ENCODE measurements at places on chromosomes 3 and 15. TPM values are rescaled to one million over a fixed set of nuclear protein-coding genes. Genes with fewer than 3 reads are reported as not detected.

The LCTL gene
- 6.4 TPM for total RNA-seq

- no peak for DNase-seq
These were observed 297.2 kb upstream of the C2CD4B start for GRCh38 chr15:62462268-62462667.

DNA sequence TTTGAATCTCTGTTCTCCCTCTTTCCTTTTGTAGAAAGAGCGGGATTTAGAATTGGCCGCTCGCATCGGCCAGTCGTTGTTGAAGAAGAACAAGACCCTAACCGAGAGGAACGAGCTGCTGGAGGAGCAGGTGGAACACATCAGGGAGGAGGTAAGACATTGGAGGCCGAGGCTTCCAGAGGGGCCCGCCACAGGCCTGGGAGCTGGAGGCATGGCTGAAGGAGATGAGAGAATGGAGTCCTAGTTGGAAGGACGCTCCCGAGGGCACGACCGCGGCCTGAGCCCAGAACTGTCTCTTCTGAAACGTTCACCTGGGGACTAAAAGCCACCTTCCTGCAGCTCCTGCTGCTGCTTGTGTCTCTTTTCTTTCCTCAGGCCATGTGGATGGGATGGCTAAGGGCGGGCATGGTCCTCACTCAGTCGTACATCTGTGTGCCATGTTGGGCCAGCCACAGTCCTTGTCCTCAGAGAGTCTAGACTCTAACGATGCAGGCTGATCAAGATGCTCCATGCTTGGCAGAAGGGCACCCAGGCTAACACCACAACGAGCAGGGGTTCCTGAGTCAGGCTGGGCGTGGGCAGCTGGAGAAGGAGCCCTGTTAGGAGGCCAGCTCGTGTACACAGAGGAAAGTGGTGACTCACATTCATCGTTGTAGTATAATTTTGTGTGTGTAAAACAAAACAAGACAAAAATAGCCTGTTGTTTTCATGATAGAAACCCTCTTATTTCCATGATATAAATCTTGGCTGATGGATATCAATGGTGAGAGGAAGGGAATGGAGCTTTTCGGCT, 81.1 kb downstream of the CCK start:
- DNase-seq, result no peak

The ALDH1A3 gene
- total RNA-seq, result 5.7 TPM

GRCh38 chr15:90989040-90989768, 5.1 kb downstream of the PRC1 start:
- DNase-seq, result no peak

DNA sequence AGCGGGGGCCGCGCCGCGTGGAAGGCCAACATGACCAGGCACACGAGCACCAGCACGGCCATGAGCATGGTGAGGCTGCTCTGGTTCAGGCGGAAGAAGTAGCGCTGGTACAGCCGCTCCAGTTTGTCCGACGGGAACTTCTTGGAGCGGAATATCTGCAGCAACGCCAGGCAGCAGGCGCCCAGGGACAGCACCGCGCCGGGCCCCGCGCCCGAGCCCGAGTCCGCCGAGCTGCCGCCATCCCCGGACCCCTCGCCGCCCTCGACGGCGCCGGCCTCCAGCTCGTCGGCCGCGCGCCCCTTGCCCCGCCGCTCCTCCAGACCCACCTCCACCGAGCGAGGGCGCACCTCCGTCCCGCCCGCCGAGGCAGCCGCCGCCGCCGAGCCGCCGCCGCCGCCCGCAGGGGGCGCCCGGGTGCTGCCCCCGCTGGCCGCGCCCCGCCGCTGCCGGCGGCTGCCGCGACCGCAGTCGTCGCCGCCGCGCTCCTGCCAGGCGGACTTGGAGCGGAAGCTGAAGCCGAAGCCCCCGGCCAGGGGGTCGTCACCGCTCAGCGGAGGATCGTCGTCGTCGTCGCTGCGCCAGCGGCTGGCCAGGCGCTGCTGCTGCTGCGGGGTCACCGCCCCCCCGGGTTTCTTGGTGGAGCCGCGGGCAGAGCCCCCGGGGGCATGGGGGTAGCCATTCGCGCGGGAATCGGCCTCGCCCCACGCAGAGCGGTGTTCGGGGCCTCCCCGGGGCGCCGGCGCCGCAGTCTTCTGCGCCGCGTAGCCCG, 957 bp downstream of the ADCY5 start:
- DNase-seq, result peak; percentile 87
